ENCODE measurements at places on chromosomes 7 and 10.

GRCh38 chr7:55207436-55208125, 157.6 kb upstream of the LANCL2 start:
- no peak for DNase-seq

DNA sequence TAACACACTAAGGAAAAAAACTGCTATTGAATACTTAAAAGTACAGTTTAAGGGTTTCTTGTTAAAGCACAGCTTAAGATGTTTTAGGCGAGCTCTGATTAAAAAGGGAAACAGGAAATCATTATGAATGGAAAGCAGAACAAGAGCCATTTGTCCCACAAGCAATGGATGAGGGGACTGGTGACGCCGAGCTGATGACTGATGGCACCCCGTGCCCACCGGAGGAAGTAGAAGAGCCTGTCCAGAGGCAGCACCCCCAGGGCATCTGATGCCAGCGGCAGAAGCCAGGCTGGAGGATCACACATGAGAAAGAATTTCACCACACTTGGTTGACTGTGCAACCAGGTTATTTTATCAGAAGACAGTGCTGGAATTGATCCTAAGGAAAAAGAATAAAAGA, 15.0 kb upstream of the INSIG1 start:
- DNase-seq: no peak

GRCh38 chr10:33802566-33802965, 468.1 kb upstream of the NRP1 start:
- no peak for DNase-seq

GRCh38 chr10:29957907-29958331, 101.5 kb downstream of the JCAD start:
- DNase-seq: no peak

GRCh38 chr7:117202511-117202910, 120.3 kb downstream of the WNT2 start:
- DNase-seq: no peak
